ENCODE measurements at places on chromosomes 13 and 19.

- no peak for DNase-seq
Measured at GRCh38 chr13:45474584-45475454, 10.1 kb downstream of the COG3 start.

DNA sequence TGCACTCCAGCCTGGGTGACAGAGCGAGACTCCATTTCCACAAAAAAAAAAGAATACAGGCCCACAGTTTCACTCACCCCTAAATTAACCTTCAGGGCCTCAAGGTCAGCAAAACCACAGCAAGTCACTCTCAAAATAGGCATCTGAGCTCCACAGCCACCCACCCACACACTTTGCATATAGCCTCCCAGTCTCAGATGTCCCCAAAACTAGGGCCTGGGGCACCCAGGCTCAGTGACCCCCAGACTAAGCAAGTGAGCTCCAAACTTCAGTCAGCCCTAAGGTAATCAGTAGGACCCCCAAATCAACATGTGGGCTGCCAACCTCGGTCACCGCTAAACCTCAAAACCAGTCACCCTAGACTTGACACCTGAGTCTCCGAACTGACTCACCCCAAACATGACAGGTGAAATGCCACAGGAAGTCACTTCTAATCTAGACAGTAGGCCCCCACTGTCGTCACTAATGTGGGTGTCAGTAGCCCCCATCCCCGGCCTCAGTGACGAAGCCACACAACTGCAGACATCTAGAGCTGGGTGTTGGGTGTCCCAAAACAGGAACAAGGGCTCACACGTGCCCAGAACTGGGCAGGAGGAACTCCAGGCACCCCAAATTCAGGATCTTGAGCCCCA is 13.9 kb downstream of the RABAC1 start:
- DNase-seq: no peak

GRCh38 chr19:11379857-11380350 is 4.2 kb downstream of the EPOR start:
- no peak for DNase-seq

- no peak for DNase-seq
Measured at GRCh38 chr13:40756042-40756441, 14.9 kb downstream of the MRPS31 start.

- DNase-seq: no peak
Measured at GRCh38 chr13:27137759-27138158, 33.9 kb downstream of the USP12 start.

DNA sequence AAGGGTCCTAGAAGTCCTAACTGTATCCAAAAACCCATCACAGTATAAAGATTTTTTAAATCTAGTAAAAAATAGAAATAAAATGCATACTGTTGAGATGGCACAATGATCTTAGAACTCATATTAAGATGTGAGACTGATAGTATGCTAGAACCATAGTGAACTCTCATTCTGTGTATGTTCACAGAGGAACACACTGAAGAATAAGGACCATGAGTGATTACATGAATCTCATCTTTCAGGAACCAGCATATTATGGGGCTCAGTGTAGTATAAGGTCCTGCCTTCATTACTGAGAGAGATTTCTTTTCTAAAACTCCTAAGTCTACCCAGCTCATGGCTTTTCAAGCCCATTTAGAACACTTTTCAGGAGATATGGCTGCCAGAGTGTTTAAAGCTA is 59.8 kb upstream of the RFC3 start:
- DNase-seq: no peak

- DNase-seq: no peak
Measured at GRCh38 chr13:79935121-79935520, 405.8 kb downstream of the SPRY2 start.
